HS-27A (cell line): ENCODE measurements at places on chromosomes 6 and 20.

- DNase-seq: no peak
Measured at GRCh38 chr20:25549172-25549773, 36.1 kb downstream of the NINL start.

- no peak for DNase-seq
Measured at GRCh38 chr6:160882006-160882405, 109.6 kb upstream of the MAP3K4 start.

DNA sequence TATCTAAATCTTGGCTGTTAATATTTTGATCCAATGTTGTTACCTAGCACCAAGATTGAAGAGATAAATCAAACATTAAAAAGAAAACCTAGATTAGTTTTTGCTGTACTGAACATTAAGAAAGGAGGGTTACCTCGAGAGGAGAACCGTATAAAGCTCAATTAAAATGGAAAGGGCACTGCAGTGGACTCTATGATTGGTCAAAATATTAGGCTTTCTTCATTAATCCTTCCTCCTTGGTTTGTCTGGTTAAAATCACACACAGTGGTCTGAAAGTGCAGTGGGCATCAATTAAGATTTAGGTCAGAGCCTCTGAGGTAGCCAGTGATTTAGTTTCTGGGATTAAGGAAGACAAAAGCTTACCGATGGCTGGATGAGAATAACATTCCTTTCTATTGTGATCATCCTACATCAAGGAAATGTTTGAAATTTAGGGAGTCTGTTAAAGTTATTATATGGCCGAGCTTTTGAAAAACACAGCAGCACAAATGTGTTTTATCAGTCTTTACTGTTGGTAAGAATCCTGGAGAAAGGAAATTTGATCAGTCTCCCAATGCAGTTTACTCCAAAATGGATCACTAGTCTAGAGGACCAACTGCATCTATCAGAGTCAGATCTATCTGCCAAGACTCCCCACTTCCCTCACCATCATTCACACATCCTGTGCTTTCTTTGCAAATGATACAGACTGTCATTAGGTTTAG, 134.6 kb upstream of the NEDD9 start:
- no peak for DNase-seq

GRCh38 chr20:46139266-46139889, 21.3 kb downstream of the CD40 start:
- DNase-seq: no peak

DNA sequence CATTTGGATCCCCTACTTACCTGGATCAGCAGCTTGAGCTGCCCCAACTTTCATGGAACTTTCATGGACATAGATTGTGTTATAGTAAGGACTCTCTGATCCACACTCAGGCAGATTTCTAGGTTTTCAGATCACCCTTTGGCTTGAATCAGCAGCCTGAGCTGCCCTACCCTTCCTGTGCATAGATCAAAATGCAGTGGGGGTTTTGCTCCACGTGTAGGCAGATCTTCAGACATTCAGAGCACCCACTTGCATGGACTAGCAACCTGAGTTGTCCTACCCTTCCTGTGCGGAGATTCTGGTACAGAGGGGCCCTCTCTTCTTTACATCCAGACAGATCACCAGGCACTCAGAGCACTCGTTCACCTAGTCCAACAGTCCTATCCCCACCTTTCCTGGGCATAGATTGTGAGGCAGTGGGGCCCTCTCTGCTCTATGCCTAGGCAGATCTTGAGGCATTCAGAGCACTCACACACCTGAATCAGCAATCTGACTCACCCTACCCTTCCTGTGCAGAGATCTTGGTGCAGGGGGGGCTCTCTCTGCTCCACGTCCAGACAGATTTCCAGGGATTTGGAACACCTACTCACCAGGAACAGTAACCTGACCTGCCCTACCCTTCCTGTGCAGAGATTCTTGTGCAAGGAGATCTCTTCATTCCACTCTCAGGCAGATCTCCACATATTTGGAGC, 705.2 kb upstream of the NRSN1 start:
- no peak for DNase-seq

- DNase-seq: no peak
Measured at GRCh38 chr20:35947907-35948306, 6.4 kb downstream of the SCAND1 start.

- no peak for DNase-seq
Measured at GRCh38 chr6:129730477-129731165, 20.6 kb upstream of the ARHGAP18 start.

GRCh38 chr20:63027922-63028389, 21.2 kb upstream of the BHLHE23 start:
- DNase-seq: no peak

DNA sequence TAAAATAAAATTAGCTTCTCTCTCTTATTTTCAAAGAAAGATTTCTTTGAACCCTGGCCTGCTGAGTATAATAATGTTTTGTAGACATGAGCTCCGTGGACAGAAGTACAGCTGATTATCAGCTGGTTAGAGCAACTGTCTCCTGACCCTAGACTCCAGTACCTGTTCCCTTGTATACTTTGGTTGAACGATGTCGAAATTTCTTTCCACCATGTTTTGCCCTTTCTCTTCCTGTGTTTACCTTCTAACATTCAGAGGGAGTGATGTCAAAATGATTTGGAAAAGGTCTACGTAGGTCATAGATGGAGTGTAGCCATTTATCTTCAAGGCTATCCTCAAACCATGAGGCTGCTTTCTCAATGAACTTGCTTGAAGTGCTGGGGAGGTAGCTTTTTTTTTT, 16.8 kb upstream of the ADTRP start:
- no peak for DNase-seq

- DNase-seq: no peak
Measured at GRCh38 chr6:79188885-79189480, 45.5 kb downstream of the HMGN3 start.

- DNase-seq: no peak
Measured at GRCh38 chr6:144415014-144415413, 129.9 kb downstream of the UTRN start.

GRCh38 chr6:169999367-169999766, 247.9 kb downstream of the ERMARD start:
- DNase-seq: no peak

- DNase-seq: no peak
Measured at GRCh38 chr20:11918391-11918845, 725 bp downstream of the BTBD3 start.

DNA sequence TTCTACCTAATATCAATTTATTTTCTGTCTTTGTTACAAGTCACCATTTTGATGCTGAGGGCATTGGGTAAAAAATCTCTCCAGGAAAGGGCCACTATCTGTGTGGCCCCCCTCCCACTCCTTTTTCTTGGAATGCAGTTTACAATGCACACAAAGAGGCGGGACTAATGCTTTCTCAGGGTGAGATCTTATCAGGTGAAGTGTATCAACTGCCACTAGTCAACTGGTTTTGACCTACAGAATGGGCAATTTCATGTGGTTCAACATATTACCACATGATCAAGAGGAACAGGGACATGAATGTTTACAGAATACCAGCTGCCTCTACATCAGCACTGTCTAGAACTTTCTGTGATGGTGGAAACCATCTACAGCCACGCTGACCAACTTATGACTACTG, 3.7 kb downstream of the RRBP1 start:
- DNase-seq: no peak

DNA sequence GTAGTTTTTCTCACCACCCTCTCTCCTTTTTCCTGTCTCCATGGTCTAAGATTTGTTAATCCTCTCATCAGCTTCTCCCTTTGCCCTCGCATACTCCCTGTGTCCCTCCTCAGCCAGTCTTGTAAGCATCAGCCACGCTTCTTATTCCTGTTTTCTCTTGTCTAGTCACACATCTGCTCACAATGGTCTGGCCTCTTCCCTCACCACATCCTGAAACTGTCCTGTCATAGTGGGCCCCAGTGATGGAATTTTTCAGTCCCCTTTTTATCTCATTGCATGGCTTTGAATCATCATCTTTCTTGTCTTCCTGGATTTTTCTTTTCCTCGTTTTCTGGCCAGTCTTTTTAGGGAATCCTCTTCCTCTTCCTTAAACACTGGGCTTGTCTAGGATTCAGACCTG, 57.2 kb downstream of the GFRA4 start:
- DNase-seq: no peak

GRCh38 chr6:141395443-141396008, 737.2 kb upstream of the GJE1 start:
- DNase-seq: no peak

- DNase-seq: no peak
Measured at GRCh38 chr6:37516076-37516919, 16.6 kb upstream of the CCDC167 start.

- no peak for DNase-seq
Measured at GRCh38 chr20:20491784-20492264, 123.9 kb downstream of the INSM1 start.

- DNase-seq: no peak
Measured at GRCh38 chr6:161140554-161140875, 133.3 kb downstream of the AGPAT4 start.
